Activated T-helper 1 cell treated with anti-CD3 and anti-CD28 coated beads, Interleukin-12 subunit alpha, Interleukin-12 subunit beta, Interleukin-2, Interleukin-4 antibody, amounts not matched to agents 30 ng/mL and 10 ng/mL and 1 ng/mL, durations not matched to agents 14 hours and 24 hours and 36 hours (primary cell): ENCODE measurements at places on chromosomes 7 and 10. TPM values are rescaled to one million over a fixed set of nuclear protein-coding genes. Genes with fewer than 3 reads are reported as not detected.

AQP1 gene
- 0.12 and 0.13 TPM in 2 replicates for total RNA-seq

TMEM229A gene
- not detected in 2 replicates for total RNA-seq

DNA sequence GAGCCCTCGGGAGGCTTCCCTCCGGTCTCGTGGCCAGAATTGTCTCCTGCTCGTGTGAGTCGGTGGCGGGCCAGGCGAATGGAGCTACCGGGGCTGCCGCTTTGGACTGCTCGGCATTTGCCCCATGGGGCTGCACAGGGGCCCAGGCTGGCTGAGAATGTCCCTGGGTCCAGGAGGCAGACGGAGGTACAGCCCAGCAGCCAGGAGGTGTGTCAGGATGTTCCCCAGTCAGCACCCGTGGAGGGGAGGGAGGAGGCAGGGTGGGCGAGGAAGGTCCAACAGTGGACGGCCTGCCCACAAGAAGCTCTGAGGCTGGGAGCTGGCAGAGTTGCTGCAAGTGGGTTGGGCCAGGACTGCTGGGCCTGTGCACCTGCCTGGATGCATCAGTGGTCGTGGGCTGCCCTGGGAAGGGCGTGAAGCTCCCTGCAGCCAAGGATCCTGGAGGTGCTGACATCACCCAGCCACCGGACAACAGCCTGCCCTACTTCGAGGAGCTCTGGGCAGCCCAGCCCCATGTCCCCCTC lies 46.4 kb downstream of the PDGFA start:
- H3K27ac ChIP-seq, result no peak overlapping the region

- no peaks in the 10 kb centered on the region for H3K36me3 ChIP-seq
- DNase-seq, result no peak
- no peak overlapping the region for H3K4me3 ChIP-seq
- no peak overlapping the region for H3K27ac ChIP-seq
- peaks cover 3% of the 10 kb centered on the region for H3K27me3 ChIP-seq
Observed at GRCh38 chr7:76428149-76428823, 3.5 kb downstream of the ZP3 start.

GRCh38 chr7:120941064-120941463 lies 9.5 kb upstream of the ING3 start:
- H3K27ac ChIP-seq, result no peak overlapping the region
- no peak for DNase-seq
- peaks cover 15% of the 10 kb centered on the region for H3K27me3 ChIP-seq
- no peak overlapping the region for H3K4me3 ChIP-seq
- H3K36me3 ChIP-seq, result no peaks in the 10 kb centered on the region
- no peaks in the 10 kb centered on the region for H3K4me1 ChIP-seq

DNA sequence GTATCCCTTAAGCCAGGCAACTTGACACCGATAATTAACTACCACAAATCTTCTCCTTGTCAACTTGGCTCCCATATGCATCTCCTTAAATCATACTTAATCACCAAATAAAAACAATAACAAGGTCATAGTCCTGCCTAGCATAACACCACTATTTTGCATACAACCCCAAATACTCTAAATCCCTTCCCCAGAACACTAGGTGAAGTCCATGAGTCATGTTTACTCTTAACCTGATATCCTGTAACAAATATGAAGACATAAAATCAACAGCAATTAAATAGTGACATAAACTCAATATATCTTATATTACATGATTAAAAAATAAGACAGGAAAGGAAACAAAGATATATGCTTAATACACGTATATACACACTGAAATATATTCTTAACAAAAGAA lies 362.0 kb downstream of the ETV1 start:
- H3K27ac ChIP-seq, result no peak overlapping the region
- H3K4me3 ChIP-seq, result no peak overlapping the region
- no peaks in the 10 kb centered on the region for H3K4me1 ChIP-seq
- no peaks in the 10 kb centered on the region for H3K36me3 ChIP-seq

GRCh38 chr7:116097365-116098009 lies 66.9 kb upstream of the TFEC start:
- no peak overlapping the region for H3K4me3 ChIP-seq
- no peaks in the 10 kb centered on the region for H3K4me1 ChIP-seq
- H3K27me3 ChIP-seq, result no peaks in the 10 kb centered on the region
- no peaks in the 10 kb centered on the region for H3K36me3 ChIP-seq
- DNase-seq, result no peak
- H3K27ac ChIP-seq, result no peak overlapping the region

DNA sequence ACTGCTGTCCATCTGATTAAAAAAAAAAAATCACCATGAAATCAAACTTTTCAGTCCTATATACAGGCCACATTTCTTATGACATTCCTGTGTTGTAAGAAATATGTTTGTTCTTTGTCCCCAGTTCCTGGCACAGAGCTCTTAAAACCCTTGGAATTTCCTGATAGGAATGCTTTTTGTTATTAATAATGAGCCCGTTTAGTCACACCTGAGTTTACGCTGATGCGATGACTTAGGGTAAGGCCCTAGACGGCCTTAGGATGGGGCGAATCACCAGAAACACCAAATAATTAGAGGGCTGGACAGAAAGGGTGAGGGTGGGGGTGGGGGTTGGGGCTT lies 17.5 kb downstream of the TSPAN15 start:
- peaks cover 10% of the 10 kb centered on the region for H3K27me3 ChIP-seq
- DNase-seq, result no peak
- peaks cover 39% of the 10 kb centered on the region for H3K4me1 ChIP-seq
- no peak overlapping the region for H3K4me3 ChIP-seq
- H3K36me3 ChIP-seq, result no peaks in the 10 kb centered on the region

- H3K27ac ChIP-seq, result no peak overlapping the region
- H3K36me3 ChIP-seq, result no peaks in the 10 kb centered on the region
- H3K4me1 ChIP-seq, result no peaks in the 10 kb centered on the region
- H3K4me3 ChIP-seq, result no peak overlapping the region
- peaks cover 1% of the 10 kb centered on the region for H3K27me3 ChIP-seq
Observed at GRCh38 chr7:33886149-33886623, 19.2 kb upstream of the BMPER start.

- H3K4me3 ChIP-seq, result no peak overlapping the region
- H3K36me3 ChIP-seq, result no peaks in the 10 kb centered on the region
- H3K27me3 ChIP-seq, result no peaks in the 10 kb centered on the region
- H3K4me1 ChIP-seq, result no peaks in the 10 kb centered on the region
- no peak for DNase-seq
Observed at GRCh38 chr10:117899181-117899683, 147.5 kb downstream of the RAB11FIP2 start.
